ENCODE measurements at places on chromosomes 16 and 17.

- no peak for DNase-seq
Measured at GRCh38 chr17:48479014-48479402, 49.0 kb upstream of the SKAP1 start.

GRCh38 chr17:44024271-44024663 lies 9.5 kb upstream of the TMEM101 start:
- no peak for DNase-seq

DNA sequence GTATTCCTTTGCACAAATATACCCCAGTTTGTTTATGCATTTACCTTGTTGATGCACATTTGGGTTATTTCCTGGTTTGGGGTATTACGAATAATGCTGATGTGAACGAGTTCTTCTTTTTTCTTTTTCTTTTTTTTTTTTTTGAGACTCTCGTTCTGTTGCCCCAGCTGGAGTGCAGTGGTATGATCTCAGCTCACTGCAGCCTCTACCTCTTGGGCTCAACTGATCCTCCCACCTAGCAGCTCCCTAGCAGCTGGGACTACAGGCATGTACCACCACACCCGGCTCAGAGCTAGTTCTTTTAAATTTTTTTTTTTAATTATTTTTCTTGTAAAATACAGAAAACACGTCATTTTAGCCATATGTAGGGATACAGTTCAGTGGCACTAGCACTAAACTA lies 14.1 kb downstream of the RAB40C start:
- no peak for DNase-seq

DNA sequence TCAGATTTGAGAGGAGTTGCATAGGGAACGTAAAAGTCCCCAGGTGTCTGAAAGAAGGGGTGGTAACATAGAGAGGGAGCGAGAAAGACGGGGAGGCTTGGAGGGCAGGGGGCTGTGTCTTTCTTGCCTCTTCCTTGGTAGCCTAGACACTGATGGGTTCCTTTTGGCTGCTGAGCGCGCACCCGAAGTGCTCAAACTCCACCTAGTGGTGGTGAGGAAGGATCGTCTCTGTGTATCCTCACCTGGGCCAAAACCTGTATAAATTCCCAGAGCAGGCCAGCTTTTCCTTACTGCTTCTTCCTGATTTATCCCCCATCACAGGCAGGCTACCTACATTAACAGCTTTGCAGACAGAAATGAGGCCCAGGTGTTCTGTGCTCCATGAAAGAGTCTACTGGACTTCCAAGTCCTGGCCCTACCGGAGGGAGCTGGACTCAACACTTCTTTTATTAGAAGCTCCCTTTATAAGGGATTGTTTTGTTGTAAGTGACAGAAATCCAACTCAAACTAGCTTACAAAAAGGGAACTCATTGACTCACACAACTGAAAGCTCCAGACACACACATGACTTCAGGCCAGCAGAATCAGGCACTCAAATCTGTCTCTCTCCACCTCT lies 5.5 kb upstream of the SLC25A35 start:
- no peak for DNase-seq

GRCh38 chr16:17342031-17342430 lies 128.7 kb downstream of the XYLT1 start:
- no peak for DNase-seq

DNA sequence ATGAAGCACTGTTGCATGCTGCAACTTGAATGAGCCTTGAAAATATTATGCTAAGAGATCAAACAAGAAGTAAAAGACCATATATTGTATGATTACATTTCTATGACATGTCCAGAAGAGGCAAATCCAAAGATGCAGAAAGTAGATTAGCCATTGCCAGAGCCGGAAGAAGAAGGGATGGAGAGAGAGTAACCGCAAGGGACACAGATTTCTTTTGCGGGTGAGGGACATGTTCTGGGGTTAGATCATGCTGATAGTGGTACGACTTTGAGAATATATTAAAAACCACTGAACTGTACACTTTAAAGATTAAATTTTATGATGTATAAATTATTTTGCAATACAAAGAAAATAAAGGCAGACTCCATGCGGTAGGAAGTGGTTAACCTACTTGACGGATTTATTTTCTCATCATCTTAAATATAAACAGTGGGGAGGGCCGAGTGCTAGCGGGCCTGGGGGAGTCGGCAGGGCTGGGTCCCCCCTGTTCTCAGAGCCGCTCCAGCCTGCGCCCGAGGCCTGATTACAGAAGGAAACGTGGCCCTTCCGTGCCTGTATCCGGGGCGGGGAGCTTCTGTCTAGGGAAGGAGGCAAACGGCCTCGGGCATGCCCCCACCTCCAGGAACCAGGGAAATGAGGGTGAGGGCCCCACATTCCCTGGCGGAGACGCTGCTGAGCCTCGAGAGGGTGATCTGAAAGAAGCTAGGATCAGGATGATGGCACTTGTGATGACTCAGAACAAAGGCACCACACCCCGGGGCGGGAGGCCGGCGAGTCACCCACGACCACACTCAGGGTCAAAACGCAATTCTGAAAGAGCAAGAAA lies 48.0 kb downstream of the SHCBP1 start:
- no peak for DNase-seq

GRCh38 chr16:72723781-72724180 lies 324.1 kb downstream of the ZFHX3 start:
- no peak for DNase-seq

- DNase-seq = no peak
Measured at GRCh38 chr17:33118391-33119075, 126.9 kb downstream of the SPACA3 start.

- DNase-seq = no peak
Measured at GRCh38 chr17:72425794-72426168, 305.0 kb downstream of the SOX9 start.

GRCh38 chr17:6752068-6752909 lies 3.6 kb upstream of the XAF1 start:
- peak; percentile 84 for DNase-seq

DNA sequence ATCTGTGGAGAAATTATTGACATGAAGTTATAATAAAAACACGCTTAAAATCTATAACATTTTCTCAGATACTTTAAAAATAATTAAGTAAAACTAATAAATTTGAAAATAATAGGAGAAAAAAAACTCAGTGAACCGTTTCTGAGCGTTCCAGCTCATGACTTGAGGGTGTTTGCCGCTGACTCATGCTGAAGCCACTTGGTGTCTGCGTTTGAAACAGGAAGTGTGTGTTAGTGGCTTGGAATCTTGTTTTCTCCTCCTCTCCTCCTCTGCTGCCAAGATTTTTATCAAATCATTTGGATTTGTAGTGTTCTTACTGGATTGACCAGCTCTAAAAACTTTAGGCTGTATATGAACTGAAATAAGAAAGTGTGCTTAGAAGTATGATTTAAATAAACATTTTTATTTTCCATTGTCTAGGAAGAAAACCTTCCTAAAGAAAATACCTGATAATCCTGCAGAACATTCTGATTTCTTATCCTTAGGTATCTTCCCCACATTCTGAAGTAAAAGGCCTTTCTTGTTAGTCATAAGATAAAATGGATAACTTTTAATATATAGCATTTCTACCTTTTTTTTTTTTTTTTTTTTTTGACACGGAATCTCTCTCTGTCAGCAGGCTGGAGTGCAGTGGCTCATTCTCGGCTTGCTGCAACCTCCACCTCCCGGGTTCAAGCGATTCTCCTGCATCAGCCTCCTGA lies 30.8 kb downstream of the USP10 start:
- DNase-seq = peak; percentile 87

DNA sequence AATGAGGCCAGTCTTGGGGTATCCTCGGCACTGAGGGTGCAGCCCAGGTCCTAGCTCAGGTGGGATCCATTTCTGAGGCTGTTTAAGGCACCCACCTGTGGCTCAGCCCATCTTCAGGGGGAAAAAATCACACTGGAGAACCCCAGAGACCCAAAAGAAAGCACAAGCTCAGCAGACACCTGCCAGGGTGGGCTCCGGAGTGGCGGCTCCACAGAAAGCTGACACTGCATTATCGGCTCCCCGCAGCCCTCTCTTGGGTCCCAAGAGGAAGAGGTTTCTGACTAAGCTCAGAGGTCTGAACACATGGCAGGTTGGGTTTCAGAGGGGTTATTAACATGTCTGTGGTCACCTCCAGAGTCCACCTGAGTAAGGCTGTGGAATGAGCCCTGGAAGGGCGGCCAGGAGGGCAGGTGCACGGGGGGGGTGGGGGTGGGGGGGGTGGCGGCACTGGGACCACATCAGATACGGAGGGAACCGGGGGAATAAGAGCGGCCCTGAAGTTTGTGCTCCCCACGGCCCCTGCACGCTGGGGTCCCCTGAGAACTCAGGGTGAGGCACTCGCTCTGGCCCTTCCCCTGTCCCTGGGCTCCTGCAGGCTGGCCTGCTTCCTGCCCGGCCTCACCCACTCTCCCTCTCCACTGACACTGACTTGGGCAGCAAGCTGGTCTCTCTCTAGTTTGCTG lies 79.5 kb downstream of the TIMM22 start:
- no peak for DNase-seq

DNA sequence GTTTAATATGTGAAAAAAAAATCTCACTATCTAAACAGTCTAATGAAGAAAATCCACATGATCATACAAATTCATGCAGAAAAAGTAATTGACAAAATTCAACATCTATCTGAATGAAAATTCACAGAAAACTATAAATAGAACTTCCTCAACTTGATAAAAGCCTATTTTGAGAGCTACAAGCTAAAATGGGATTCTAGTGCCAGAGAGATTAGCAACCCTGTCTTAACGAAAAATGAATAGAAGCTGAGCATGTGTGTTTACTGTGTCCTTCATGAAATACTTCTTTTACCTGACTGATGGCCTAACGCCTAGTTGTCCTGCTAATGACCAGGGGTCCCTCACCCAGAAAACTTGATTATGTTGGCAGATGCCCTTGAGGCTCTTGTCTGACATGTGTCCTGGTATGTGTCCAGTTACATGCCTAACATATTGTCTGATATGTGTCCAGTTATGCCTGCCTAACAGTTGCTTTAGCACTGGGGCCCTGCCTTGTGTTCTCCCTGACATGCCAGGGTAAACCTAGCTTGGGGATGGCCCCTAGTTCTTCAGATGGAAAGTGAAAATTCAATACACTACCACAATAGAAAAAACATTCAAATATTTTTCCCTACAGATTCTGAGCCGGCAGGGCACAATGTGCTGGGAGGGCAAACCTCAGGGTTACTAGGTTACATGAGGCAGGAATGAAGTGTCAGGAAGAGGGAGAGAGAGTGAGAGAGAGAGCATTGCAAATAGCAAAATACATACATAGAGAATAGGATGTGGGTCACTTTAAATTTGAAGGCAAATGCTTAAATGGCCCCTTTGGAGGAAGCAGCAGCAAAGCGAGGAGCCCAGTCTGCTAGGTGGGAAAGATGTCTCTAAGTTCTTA lies 834.0 kb downstream of the CDH11 start:
- DNase-seq = no peak

GRCh38 chr16:87042551-87043230 lies 274.5 kb downstream of the C16orf95 start:
- no peak for DNase-seq

GRCh38 chr16:54722210-54722676 lies 208.4 kb upstream of the IRX5 start:
- DNase-seq = no peak

GRCh38 chr17:11705111-11705510 lies 106.8 kb downstream of the DNAH9 start:
- no peak for DNase-seq

GRCh38 chr16:69093974-69094373 lies 11.5 kb upstream of the HAS3 start:
- DNase-seq = no peak

DNA sequence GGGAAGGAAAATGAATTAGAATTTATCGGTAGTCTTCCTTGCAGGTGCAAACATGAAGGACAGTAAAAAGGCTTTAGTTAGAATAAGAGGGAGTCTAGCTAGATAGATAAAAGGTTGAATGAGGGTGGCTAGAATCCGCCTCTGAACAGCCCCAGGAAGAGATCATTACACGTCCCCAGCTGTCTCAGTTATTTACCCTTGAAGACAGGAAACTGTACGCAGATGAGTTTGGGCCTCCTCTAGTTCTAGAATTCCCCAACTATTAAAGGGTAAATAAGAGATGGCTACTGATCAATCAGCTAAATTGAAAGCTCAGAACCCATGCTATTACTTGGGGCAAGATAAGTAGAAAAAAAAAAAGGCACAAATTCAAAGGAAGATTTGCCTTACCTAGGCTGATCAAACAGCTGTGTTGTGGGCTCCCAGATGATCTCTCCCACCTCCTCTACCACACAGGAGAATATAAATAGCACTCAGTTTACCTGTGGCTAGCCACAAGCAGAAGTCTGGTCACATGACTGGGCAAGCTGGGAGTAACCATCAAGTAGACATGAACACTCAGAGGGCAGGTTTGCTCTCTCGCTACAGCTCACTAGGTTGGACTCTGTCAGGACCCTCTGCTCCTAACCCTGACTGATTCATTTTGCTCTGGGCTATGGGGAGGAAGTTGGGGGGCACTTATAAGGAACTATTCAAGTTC lies 17.0 kb downstream of the FAM117A start:
- no peak for DNase-seq

DNA sequence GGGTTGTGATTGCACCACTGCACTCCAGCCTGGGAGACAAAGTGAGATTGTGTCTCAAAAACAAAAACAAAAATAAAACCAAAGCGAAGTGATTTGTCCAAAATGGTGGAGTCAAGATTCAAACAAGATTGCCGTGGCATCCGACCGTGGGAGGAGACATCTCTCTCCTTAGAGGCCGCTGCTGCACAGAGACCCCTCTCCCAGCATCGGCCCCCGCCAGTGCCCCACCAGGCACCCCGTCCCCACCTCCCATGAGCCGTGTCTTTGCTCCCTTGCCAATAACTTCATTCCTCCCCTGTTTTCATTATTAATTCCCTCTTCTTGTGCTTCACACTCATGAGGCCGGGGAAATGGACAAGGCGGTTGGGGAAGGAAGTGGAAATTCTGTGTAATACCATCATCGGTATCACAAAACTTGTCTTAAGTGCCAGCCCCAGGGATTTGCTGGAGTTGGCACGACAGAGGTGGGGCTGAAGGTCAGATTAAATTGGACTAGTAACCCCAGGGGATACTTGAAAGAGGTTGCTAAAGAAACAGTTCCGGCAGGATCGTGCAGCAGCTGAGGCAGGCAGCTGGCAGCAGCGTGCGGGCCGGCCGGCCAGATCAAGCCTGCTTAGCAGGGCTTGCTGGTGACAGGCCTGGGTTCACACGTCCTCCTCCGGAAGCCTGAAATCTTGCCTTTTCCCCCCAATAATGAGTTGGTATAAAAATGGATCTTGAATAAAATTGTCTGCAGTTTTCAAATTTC lies 66.8 kb downstream of the RTN4RL1 start:
- no peak for DNase-seq

DNA sequence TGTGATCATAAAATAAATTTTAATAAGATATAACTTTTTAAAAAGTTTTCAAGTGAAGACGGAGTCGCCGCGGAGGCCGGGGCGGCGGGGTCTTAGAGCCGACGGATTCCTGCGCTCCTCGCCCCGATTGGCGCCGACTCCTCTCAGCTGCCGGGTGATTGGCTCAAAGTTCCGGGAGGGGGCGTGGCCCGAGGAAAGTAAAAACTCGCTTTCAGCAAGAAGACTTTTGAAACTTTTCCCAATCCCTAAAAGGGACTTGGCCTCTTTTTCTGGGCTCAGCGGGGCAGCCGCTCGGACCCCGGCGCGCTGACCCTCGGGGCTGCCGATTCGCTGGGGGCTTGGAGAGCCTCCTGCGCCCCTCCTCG lies at the start of gene FOXC2:
TSS of gene FOXC2 (plus strand) at position 229 of the 365 bp plus-strand sequence. CDS start 507 bp downstream, outside the sequence.
- peak; percentile 88 for DNase-seq

GRCh38 chr16:88746506-88746905 lies 38.5 kb downstream of the PIEZO1 start:
- DNase-seq = no peak

- DNase-seq = no peak
Measured at GRCh38 chr16:70745536-70746025, 55.4 kb downstream of the VAC14 start.

- DNase-seq = no peak
Measured at GRCh38 chr16:53065461-53066061, 10.8 kb downstream of the CHD9 start.

Measured in pulmonary artery endothelial cell (primary cell).